ENCODE measurements at places on chromosomes 12 and 14. TPM values are rescaled to one million over a fixed set of nuclear protein-coding genes. Genes with fewer than 3 reads are reported as not detected.

The MIP gene
- not detected for total RNA-seq

The ACOT6 gene
- not detected for total RNA-seq

The SYT1 gene
- total RNA-seq: 10.0 TPM

DNA sequence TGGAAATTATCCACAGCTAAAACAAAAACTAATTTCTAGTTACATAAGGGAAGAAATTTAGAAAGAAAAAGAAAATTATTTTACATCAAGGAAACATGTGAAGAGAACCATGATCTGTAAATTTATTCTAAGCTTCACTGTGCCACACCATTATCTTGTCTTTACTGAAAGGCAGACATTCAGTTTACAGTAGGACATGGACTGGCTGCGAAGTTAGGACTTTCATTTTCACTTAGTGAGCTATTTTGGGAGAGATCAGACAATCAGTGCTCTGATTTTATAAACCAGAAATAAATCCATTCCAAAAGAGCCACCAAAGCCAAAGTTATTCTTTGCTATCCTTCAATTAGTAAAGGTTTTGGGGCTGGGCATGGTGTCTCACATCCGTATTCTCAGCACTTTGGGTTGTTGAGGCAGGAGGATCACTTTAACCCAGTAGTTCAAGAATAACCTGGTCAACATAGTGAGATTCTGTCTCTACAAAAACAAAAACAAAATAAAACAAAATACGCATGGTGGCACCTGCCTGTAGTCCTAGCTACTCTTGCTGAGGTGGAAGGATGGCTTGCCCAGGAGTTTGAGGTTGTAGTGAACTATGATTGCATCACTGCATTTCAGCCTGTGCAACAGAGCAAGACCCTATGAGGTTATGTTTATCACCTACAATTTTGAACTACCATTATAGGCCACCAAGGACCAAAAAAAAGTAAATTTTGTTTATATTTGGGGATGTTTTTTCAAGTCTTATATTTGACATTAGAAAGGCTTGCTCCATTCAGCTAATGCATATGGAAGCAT is 1084.8 kb upstream of the ATXN7L3B start:
- DNase-seq: no peak

The CAPS2 gene
- total RNA-seq: 9.3 TPM

The PEBP1 gene
- total RNA-seq: 338 TPM

- DNase-seq: no peak
Measured at GRCh38 chr12:96354844-96355534, 45.2 kb downstream of the CDK17 start.

- DNase-seq: no peak
Measured at GRCh38 chr12:8829125-8829518, 6.7 kb downstream of the A2ML1 start.

The ACADS gene
- total RNA-seq: 35.1 TPM

- no peak for DNase-seq
Measured at GRCh38 chr12:105281694-105282049, 45.7 kb upstream of the APPL2 start.

The POTEG gene
- not detected for total RNA-seq

GRCh38 chr14:101865288-101865687 is 99.1 kb upstream of the DYNC1H1 start:
- DNase-seq: no peak

The TBX3 gene
- total RNA-seq: 7.5 TPM

- DNase-seq: no peak
Measured at GRCh38 chr14:105861985-105862465, 335.6 kb downstream of the TMEM121 start.

DNA sequence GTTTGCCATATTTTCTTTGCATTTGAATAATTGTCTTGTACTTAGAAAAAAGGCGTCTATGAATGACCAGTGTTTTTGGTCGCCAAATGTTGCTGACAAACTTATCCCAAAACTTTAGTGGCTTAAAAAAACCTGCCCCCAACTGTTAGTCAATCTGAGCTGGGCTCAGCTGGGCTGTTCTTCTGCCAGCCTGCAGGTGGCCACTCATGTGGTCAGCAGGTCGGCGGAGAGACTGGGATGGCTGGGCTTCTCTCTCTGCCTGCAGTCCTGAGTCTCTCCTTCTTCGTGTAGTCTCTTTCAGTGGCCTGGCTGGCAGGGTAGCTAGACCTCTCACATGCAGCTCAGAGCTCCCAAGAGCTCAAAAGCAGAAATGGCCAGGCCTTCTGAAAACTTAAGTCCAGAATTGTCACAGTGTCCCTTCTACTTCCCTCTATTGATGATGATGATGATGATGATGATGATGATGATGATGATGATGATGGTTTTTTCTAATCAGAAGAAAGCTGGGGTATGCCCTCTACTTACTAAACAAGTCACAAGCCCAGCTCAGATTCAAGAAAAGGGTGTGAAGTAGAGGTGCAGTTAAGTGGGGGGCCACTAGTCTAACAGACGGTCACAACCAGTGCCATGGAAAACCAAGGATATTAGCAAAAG is 87.9 kb downstream of the PTPN11 start:
- no peak for DNase-seq

DNA sequence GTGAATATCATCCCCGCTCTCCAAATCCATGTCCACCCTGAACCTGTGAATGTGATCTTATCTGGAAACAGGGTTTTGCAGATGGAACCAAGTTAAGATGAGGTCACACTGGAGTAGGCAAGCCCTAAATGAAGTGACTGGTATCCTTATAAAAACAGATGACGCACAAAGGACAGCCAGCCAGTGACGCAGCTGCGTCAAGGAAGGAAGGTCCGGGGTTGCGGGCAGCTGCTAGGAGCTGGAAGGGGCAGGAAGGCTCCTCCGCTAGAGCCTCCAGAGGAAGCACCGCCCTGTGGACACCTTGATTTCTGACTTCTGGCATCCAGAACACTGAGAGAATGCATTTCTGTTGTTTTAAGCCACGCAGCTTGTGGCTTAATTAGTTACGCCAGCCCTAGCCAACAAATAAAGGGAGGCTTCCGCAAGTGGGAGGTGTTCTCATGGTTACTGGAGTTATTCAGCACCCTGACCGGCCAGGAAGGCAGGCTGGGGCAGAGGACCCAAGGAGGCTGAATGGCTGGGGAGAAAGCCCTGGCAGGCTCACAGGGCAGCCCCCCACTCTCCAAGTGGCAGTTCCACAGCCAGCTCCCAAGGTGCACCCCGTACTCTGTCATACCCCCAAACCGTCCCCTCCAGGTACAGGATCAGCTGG is 127.6 kb upstream of the NCOR2 start:
- no peak for DNase-seq

GRCh38 chr12:15629108-15629507 is 160.1 kb downstream of the EPS8 start:
- DNase-seq: no peak

The NPFF gene
- total RNA-seq: not detected

DNA sequence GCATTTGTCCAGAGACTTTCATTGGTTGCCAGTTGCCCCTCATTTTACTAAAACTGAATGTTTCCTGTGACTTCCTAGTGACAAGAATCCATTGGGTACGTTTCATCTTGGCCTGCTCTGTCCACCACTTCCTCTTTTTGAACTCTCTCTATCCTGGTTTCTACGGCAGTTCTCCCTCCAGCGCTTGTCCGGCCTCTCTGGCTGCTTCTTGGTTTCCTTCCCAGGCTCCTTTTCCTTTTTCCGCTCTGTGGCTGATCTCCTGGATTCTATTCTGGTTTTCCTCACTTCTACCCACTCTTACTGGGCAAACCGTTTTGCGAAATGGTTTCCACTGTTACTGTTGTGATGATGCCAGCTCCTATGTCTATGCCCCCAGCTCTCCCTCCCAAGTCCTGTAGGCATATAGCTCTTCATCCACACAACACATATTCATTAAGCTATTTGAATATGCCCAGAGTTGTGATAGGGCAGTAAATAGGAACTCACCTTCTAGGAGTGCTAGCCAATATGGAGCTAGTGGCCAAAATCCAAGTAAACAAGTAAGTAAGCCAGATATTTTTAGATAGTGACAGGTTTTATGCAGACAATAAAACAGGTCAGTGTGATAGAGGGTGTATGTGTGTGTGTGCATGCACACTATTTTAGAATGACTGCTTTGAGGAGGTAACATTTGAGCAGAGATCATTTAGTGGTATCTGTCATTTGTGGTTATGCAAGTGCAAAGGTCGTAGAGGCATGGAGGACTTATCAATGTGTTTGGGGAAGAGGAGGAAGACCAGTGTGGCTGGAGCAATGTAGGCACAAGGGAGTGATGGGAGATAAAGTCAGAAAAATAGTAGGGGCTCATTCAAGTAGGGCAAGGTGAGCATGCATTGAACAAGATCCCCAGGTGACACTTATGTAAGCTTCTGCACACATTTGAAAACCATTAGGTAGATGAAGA is 27.9 kb upstream of the CTDSP2 start:
- no peak for DNase-seq

DNA sequence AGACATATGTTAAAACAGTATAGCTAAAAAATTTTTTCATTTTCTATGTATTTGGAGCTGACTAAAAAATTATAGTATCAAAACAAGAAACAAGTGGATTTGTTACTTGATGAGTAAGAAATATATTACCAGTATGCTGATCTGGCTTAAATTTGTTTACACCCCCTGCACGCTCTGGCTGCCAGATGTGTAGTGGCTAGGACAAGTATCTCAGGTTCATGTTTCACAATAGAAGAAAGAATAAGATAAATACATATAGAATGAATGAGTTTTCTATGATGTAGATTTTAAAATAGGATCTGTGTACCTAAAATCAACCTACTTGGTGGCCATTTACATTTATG is 13.1 kb downstream of the NAA30 start:
- no peak for DNase-seq

The PHLDA1 gene
- 6.8 TPM for total RNA-seq

DNA sequence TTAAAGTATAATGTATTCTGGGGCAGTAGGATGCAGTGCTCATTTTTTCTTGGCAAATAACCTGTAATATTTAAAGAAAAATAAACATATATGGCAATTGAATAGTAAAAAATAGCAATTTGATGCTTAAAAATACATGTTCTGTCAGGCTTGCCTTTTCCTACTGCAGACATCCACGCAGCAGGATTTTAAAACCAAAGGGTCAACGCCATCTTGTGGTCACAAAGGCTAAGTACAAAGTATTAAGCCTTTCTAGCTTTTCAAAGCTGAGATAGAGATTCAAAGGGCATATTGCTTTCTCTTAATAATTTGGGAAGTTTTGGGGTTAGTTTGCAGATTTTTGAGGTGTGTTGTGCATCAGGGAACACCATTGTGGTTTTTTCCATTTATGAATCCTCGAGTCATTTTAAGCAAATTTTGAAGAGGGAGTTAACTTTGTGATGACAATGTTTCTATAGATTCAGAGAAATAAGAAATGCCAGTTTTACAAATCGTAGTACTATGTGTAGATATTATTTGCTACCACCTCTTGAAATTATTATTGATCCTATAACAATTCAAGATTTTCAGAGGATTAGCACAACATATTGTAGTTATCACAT is 4.7 kb upstream of the CCER1 start:
- DNase-seq: no peak

DNA sequence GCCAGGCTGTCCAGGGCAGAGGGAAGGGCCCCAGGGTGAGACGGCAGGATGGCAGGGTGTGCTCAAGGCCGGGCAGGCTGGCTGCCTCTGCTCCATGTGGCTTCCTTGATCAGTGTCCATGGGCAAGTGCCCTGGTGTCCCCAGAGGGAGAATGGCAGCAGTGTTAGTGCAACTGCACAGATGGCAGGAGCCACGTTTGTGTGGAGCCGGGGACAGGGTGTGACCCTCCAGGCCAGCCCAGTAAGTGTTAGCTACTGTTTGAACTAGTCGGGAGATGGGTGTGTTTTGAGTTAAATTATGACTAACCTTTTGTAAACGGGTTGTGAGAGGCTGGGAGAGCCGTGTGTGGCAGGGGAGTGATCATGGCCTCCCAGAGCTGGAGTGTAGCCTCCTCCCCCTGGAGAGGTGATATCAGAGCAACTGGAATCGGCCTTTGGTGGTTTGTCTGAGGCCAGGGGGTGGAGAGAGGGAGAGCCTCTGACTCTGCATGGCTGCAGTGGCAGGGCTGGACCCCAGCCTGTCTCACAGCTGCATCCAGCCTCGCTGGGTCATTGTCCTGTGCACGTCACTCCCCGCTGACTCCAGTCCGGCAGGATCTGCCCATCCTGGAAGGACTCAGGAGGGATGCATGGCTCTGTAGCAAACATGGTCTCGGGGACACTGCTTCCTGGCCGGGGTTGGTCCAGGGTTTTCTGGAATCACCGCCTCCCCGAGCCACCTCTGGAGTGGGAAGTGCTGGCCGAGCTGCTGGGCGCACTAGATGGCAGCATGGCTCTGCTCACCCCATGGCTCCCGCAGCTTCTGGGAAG is 27.8 kb downstream of the AACS start:
- no peak for DNase-seq

The TCL1B gene
- not detected for total RNA-seq

The SLC7A8 gene
- 48.3 TPM for total RNA-seq

DNA sequence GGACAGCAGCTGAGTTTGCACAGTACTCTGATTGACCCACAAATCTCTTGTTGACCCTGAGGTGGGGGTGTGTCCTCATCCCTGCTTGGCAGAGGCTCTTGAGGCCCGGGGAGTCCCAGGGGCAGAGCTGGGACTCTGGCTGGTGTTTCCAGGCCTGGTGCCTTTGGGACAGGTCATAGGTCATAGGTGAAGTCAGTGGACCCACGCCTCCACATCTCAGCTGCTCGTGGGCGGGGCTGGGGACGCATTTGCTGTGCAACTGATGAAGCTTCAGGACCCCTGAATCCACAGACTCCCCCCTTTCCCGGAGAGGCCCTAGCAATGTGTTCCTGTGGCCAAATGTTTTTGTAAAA is 408 bp upstream of the CACNA2D4 start:
- peak; percentile 82 for DNase-seq

DNA sequence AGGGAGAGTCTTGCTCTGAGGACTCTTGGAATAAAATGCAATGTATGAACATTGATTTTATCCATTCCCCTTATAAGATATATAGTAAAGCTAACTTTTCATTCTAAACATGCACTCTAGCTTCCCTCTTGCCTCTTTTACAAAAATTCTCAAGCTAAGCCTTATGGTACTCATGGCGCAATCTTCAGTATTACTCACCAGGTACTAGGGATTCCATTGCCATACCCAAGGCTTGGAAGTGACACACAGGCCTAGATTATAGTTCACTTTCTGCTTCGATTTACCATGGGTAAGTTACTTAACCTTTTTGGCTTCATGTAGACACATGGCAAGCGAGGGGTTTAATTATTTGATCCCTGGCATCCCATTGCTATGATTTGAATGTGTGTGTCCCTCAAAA is 331.5 kb downstream of the LRIG3 start:
- DNase-seq: no peak

The CNPY2 gene
- total RNA-seq: 49.4 TPM

- no peak for DNase-seq
Measured at GRCh38 chr14:74793506-74794155, 30.5 kb downstream of the YLPM1 start.

The PSMB11 gene
- total RNA-seq: not detected

- no peak for DNase-seq
Measured at GRCh38 chr12:54890339-54890738, 36.0 kb downstream of the MUCL1 start.
